ENCODE measurements at places on chromosomes 7 and 10.

DNA sequence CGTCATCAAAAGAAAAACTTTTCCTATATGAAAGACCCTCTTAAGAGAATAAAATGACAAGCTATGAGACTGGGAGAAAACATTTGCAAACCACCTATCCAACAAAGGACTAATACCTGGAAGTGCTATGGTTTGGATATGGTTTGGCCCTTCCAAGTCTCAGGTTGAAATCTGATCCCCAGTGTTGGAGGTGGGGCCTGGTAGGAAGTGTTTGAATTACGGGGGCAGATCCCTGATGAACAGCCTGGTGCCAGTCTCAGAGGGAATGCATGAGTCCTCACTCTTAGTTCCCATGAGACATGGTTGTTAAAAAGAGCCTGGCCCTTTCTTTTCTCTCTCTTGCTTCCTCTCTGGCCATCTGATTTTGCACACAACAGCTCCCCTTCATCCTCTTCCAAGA, 6.3 kb downstream of the ALDH18A1 start:
- DNase-seq, result no peak

GRCh38 chr10:131575877-131576276, 264.4 kb upstream of the TCERG1L start:
- DNase-seq, result no peak

DNA sequence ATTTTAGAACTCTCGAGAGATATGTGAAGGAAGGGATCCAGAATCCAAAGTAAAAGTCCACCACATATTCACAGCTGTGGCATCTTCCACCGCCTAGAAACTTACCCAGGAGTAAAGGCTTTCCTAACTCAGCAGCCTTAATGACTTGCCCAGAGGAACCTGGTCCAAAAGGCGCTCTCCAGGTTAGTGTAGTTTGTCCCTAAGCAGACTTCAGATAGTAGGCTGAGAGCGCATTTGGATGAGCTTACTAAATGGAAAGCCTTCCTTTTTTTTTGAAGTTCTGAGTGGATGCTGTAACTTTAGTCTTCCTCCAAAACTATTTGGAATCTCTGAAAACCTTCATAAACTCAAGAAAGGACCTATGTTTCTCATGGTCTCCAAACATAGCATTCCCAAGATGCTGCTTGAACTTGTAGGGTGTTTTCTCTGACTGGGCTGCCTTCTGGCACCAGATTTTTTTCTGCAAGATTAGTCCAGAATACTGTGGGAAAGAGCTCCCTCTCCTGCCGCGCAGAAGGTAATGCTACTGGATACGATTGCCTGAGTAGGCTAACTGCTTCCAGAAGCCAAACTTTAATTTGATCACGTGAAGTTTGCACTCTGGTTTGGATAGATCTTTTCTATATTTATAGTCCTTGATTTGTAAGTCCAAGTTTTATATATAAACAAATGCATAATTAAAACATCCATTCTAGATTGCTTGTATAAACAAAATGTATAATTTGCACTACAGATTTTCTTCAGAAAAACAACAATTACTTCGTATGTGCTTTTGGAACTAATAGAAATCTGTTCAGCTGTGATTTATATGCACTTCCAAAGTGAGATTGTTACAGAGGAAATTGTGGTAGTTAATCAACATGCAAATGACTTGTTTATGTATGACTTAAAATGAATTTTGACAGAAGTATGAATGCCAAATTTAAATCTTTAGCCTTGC, 19.6 kb upstream of the GPR37 start:
- no peak for DNase-seq

DNA sequence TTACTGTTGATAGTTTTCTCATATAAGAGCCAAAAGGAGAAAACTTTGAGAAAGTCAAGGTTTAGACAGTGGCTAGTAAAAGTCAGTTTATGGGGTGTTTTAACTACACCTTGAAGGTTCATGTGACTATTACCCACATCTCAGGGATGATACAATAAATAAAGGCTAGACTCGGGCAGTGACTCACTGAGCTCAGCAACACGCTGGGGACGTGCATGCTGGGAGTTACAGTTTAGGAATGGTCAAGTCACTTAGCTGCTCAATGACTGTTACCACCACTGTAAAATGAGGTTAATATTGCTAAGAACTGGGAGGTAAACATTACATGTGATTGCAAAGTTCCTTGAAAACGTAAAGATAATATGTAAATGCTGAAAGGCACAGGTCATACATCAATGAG, 1254.4 kb upstream of the PHF14 start:
- DNase-seq, result no peak

GRCh38 chr10:15485684-15486316, 114.7 kb upstream of the FAM171A1 start:
- DNase-seq, result no peak

GRCh38 chr10:47441938-47442337, 42.0 kb downstream of the ANXA8 start:
- no peak for DNase-seq

DNA sequence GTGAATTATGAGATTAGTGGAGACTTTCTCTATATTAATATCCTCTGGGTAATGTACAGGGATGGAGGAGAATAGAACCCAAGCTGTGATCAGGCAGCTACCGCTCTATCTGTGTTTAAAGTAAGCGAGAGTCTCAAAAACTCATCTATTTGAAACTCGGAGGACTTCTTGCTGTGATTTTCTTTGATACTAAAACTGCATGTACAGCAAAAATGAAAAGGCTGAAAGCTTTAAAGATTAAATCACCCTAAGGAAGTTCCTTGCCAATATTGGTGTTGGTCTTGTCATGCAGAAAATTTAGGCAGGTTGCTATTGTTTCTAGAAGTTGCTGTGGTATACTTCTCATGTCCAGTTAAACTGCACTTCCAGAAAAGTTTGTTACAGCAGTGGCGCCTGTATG, 110.8 kb downstream of the DNAH11 start:
- DNase-seq, result no peak

DNA sequence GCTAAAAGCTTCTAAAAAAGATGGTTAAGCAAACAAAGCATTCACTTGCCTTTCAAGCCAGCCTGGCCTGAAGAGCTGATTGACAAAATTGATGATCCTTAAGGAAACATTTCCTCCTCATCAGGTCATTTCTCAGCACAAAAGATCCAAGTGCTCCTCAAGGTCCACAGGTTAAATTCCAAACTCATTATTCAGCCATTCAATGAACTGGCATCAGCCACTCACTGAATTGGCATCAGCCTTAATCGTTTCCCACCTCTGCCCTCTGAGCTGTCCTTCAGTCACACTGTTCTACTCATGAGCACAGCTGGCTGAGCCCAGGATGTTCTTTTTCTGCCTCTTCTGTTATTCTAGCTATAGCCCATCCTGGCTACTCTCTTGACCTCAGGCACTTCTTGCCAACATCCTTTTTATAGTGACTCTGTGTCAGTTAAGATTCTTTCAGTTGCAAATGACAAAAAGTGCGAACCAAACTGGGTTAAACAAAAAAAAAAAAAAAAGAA, 147.5 kb downstream of the RAB11FIP2 start:
- no peak for DNase-seq

DNA sequence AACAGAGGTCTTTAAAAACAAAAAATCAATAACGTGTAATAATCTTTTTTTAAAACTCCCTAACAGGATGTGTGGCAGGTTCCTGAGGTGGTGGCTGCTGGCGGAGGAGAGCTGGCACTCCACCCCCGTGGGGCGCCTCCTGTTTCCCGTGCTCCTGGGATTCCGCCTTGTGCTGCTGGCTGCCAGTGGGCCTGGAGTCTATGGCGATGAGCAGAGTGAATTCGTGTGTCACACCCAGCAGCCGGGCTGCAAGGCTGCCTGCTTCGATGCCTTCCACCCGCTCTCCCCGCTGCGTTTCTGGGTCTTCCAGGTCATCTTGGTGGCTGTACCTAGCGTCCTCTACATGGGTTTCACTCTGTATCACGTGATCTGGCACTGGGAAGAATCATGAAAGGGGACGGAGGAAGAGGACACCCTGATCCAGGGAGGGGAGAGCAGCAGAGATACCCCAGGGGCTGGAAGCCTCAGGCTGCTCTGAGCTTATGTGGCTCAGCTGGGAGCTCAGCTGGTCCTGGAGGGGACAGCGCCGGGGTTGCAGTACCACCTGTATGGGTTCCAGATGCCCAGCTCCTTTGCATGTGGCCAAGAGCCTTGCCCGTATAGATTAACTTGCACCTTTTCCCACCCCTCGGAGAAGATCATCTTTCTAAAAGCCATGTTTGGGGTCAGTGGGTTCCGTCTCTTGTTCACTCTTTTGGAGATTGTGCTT, 16.7 kb upstream of the AZGP1 start:
- DNase-seq, result no peak

GRCh38 chr10:130353928-130354572, 217.9 kb downstream of the GLRX3 start:
- DNase-seq, result no peak

DNA sequence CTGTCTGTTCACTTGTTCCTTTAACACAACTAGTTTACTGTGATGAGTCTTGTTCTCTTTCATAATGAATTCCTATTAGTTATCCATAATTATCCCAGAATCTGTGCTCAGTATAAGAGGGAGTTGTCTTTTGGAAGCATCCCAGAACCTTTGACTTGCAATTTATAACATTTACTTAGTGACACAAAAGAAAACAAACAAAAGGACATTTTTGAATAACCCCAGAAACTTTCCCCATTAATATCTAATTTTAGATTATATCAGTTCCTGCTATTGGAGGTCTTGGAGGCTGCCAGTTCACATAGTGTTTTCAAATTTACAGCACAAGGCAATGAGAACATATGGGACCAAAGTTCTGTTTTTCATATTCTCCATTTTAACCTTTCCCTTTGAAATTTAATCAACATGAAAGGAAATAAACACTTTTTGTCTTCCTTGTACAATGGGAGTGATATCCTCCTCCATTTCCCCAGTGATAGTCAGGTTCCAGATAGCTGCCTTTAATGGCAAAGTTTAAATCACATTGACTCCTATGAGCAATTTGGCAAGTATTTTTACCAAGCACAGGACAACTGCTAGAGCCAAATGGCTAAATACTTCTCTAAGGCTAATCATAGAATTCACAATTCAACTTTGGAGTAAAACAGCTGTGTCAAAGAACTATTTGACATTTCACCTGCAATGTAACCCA, 37.1 kb upstream of the GNAT3 start:
- no peak for DNase-seq

DNA sequence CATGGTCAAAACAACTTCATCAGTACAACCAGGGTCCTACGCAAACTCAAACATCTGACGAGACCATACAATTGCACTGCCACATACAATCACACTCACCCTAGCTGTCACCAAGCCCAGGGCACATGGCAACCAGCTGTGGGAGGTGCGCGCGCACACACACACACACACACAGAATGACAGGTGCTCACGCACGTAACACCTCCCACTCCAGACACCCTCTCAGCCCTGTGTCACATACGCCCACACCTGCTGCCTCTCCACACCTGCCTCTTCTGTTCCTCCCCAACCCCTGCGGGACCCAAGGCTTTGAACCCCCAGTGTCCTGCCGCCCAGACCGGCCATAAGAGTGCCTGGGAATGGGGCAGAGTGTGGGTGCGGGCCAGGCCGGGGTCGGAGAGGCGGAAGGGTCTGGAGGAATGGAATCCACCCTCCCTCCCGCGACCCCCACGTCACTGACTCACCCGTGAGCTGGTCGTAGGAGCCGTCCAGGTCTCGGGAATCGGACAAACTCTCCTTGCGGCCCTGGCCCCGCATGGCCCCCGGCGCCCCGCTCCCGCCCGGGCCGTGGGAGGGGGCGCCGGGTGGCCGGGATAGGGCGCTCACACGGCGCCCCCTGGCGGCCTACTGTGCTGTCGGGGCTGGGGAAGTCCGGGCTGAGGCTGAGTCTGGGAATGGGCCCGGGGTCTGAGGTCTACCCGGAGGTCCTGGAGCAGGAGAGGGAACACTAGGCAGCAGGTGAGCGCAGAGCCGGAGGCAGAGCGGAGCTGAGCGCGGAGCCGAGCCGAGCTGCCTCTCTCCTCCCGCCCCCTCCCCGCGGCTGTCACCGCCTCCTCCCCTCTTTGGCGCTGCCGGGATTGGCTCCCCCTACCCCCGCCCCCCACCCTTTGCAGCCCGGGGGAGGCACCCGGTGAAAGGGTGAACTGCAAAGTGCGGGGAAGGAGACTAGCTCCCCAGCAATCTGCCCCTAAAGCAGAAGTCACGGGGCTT, at the start of gene KCNIP2:
Gene KCNIP2, minus strand, starts transcription at position 769 of the 990 bp plus-strand sequence. Its CDS starts 232 bp downstream, at position 537.
- no peak for DNase-seq

GRCh38 chr7:3436746-3437145, 135.7 kb downstream of the SDK1 start:
- DNase-seq, result no peak

DNA sequence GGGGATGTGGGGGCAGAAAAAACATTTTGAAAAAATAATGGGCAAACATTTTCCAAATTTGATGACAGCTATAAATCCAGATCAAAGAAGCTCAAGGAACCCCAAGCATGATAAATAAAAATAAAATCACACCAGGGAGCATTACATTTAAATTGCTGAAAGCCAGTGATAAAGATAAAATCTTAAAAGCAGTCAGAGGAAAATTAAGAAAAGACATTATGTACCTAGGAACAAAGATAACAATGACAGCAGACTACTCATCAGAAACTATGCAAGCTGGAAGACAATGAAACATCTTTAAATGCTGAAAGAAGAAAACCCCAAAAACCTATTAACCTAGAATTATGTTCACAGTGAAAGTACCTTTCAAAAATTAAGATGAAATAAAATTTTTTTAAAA, 23.3 kb downstream of the NEUROG3 start:
- DNase-seq, result no peak

- DNase-seq, result no peak
These were observed 22.3 kb upstream of the SFMBT2 start for GRCh38 chr10:7432884-7433726.

GRCh38 chr10:14705548-14706230, 69.0 kb downstream of the FAM107B start:
- no peak for DNase-seq

DNA sequence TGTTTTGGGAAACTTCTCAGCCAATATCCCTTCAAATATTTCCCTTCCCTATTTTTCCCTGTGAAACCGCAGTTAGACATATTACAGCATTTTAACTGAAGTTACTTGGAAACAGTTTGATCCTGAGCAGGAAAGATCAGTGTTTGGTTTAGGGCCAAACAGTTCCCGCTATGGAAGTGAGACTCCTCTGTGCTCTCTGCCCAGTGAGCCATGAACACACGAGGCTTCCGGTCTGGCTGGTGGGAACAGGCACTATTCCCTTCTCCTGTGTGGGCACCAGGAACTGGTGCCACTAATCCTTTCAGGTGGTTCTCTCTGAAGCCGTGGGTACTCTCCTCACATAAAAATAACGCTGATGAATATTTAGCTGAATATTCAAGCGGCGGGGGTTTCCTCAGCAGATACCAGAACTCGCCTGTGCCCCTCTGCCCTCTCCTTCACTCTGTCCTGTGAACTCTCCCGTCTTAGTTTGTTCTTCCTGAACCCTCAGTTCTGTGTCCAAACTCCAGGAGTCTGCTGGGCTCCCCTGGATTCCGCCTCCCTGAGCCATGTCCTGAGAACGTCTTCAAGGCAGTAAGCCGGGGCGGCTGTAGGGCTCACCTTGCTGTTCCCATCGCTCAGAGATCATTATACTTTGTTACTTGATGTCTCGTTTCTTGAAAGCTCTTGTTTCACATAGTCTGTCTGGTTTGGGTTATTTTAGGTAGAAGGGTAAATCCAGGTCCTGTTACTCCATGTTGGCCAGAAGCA, 25.7 kb downstream of the FOXL3 start:
- DNase-seq, result no peak
